Activated naive CD4-positive, alpha-beta T cell treated with anti-CD3 and anti-CD28 coated beads, Interleukin-2, amount 50 U/mL, for 16 hours (primary cell): ENCODE measurements at places on chromosomes 16 and 17.

DNA sequence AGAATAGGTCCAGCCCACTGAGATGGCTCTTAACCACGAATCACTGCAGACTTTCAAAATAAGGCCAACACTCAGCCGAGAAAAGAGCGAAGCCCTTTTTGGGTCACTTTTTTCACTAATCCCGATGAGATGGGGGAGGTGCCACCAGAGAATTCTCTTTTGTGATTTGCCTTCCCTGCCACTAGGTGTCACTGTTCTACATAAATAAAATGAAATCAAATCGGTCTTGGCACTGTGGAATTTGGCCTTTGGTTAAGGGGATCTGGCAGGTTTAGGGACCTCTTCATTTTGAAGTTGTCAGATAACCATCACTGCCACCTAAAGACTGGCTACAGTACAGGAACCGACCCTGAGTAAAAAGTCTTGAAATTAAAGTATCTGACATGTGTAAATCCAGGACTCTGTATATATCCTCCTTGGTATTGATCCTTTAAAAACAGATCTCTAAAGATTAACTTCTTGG is 147.0 kb downstream of the HS3ST4 start:
- DNase-seq = peak; percentile 17

DNA sequence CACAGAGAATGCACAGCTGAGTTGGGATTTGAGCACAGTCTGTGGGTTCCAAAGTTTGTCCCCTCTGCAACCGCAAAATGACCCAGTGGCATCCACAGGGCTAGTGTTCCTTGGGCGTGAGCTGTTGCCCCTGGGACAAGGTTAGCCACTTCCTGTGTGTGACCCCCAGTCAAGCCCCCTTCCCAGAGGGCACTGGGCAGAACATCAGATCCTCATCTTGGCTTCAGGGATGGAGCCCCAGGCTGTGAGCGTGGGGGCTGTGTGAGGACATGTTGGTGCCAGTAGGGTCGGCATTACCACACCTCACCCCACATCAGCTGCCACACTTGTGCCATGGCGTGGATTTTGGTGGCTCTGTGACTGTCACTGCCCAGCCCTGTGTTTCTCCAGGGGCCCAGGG is 55.3 kb downstream of the USP22 start:
- no peak for DNase-seq

DNA sequence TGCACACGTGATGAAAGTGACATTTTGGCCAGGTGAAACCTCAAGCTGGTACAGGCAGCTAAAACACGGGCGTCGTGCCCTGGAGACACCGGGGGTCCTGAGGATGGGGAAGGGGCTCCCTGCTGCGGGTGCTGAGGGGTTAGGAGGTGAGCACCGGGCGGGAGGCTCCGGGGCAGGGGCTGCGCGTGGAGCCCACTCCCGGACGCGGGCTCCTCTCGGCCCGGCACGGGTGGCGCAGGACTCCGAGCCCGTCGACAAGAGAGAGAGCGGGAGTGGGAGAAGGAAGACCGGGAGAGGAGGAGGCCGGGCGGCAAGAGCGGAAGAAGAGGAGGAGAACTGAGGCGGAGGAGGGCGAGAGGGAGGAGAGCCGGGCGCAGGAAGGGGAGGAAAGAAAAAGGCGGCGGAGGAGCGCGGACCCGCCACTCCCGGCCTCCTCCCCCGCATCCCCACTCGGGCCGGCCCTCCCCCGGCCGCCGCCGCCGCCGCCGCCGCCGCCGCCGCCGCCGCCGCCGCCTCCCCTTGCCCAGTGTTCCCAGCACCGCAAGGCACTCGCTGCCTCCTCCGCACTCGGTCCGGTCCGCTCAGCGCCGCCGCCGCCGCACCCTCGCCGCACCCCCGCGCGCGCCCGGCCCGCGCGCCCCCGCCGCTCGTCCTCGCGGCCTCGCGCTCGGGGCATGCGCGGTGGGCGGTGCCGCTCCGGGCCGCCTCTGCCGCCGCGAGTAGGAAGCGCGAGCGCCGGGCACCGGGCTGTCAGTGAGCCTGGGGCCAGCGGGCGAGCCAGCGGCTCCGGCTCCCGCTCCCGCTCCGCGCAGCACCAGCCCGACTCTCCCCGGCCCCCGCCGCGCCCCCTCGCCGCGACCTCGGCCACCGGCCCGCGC is at the start of gene PRKCA:
PRKCA (plus strand) TSS at position 750 of the 878 bp plus-strand sequence.
- peak; percentile 76 for DNase-seq

GRCh38 chr17:39845052-39845846 is 18.9 kb downstream of the IKZF3 start:
- DNase-seq = no peak

DNA sequence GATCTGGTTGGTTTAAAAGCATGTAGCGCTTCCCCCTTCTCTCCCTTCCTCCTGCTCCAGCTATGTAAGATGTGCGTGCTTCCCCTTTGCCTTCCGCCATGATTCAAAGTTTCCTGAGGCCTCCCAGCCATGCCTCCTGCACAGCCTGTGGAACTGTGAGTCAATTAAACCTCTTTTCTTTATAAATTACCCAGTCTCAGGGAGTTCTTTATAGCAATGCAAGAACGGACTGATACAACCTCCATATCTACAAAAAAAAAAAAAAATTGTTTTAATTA is 16.6 kb upstream of the PDXDC1 start:
- no peak for DNase-seq

- DNase-seq = no peak
Measured at GRCh38 chr16:31202414-31203375, at the start of gene PYCARD. Gene PYCARD, minus strand, starts transcription at chr16:31202760. Its CDS starts 70 bp downstream, at chr16:31202690.

- peak; percentile 65 for DNase-seq
Measured at GRCh38 chr16:66933776-66934137, 445 bp downstream of the CIAO2B start.

- no peak for DNase-seq
Measured at GRCh38 chr17:80152081-80152702, 5.3 kb upstream of the EIF4A3 start.

DNA sequence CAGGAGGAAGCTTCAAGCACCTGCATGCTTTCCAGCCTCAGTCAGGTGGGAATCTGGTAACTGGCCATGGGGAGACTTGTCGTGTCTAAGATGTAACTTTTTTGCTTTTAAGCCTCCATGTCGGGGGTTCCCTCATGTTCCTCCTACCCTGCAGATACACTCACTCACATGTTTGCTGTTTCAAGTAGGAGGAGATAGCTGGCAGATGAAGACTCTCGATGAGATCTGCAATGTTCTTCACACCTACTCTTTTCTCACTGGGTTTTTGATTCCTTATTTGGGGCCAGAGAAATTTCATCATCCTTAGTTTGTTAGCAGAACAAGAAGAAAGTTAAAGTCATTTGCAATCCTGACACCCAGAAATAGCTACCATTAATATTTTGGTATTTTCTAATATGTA is 24.7 kb downstream of the UTP4 start:
- DNase-seq = no peak

GRCh38 chr16:8543258-8543657 is 47.1 kb downstream of the TMEM114 start:
- no peak for DNase-seq

- DNase-seq = no peak
Measured at GRCh38 chr16:89973654-89974335, 25.2 kb downstream of the DEF8 start.

DNA sequence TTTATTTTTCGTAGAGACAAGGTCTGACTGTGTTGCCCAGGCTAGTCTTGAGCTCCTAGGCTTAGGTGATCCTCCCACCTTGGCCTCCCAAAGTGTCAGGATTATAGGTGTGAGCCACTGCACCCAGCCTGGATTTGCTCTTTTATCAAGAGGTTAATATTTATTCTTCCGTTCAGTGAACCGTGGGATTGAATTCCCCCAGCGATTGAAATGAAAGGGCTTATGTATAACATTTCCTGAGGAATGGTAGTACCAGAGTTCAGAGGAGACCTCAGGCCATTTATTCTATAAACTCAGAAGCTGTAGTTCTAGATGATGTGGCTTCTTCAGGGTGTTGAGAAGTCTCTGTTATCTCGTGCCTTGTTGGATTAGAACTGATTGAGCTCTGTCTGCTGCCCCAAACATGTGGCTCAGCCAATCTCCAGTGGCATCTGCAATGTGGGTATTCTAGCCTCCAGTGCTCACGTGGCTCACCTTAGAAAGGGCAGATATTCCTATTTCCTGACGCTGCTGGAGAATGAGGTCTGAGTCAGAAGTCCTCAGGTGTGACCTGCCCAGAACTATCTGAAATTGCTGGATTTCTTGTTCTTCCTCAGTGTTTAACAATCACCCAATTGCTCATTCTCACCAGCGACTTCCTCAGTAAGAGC is 22.5 kb downstream of the HMOX2 start:
- DNase-seq = no peak

DNA sequence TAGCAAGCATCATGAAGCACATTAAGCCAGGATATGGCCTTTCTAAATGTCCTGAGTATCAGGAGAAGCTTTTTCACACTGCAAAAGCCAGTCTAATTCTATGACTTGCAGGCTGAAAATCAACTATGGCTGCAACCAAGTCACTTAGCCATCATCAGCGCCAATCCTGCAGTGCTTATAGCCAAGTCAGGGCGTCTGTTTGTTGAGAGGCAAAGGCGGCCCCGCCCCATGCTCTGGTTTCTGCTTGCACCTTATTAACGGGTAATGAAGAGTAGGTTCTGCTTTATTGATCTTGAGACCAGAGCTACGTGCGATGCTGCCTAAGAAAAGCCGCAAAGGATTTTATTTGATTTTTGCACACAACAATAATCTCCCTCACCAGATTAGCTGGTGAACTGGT is 88.4 kb downstream of the CDH13 start:
- no peak for DNase-seq

GRCh38 chr16:52497067-52497816 is 49.7 kb downstream of the TOX3 start:
- DNase-seq = no peak

- no peak for DNase-seq
Measured at GRCh38 chr17:28912281-28912937, 9.5 kb upstream of the DHRS13 start.

GRCh38 chr16:87324411-87325275 is 7.5 kb upstream of the C16orf95 start:
- DNase-seq = peak; percentile 43

DNA sequence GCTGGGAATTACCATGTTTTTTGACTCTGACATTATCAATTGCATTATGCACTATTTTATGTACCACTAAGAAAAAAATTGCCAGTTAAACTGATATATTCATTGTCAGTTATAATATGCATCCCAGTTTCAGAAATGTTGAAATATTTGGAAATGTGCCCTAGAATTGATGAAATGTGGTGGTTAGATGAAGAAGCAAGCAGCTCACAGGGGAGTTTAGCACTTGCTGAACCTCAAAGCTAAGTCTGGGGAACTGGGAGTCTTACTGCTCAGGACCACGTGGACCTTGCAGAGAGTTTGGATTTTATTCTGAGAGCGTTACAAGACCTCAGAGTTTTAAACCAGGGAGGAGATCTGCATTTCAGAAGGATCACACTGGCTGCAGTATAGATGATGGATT is 67.9 kb downstream of the TNRC6C start:
- no peak for DNase-seq

GRCh38 chr16:50313596-50314478 is 47.5 kb downstream of the ADCY7 start:
- DNase-seq = no peak

GRCh38 chr16:49856672-49857330 is 889 bp upstream of the ZNF423 start:
- no peak for DNase-seq

- no peak for DNase-seq
Measured at GRCh38 chr16:66335704-66336329, 30.7 kb upstream of the CDH5 start.

DNA sequence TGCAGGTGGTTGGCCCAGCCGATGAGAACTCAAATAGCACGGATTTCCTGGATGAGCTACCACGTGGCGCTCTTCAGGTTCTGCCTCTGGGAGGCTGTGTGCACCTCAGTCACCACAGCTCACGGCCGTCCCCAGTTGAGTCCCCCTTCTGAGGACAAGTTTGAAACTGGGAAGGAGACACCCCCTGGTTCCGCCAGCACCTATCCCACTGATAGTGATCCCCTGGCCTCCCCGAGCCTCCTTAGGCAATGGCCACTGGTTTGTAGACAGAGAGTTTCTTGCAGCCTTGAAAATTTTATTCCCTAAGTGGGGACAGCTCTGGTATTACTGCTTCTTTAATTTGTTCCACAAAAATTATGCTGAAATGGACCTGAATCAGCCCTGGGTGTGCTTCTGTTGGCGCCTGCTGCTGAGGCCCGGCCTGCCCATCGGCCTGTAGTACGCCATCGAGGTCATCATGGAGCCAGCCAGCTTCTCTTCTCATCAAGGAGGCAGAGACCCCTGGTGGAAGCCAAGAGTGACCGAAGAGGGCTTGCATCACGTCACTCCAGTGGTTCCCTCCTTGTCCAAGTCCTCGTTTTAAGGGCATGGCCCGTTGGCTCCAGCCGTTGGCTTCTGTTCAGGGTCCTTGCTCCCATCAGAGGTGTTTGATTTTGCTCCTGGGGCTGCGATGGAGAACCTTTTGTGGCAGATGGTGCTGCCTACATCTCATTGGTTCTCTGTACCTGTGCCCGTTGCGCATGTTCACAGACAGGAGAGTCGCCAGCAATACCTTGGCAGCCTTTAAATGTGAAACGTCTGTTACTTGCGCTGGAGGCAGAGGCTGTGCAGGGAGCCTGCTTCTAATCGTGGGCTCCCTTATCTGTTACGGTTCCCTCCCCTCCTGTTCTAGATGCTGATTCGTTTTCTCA is 9.3 kb downstream of the SMCR8 start:
- no peak for DNase-seq
